ENCODE measurements at places on chromosomes 7 and 10.

GRCh38 chr10:23110722-23111516, 15.5 kb downstream of the MSRB2 start:
- no peak for DNase-seq

DNA sequence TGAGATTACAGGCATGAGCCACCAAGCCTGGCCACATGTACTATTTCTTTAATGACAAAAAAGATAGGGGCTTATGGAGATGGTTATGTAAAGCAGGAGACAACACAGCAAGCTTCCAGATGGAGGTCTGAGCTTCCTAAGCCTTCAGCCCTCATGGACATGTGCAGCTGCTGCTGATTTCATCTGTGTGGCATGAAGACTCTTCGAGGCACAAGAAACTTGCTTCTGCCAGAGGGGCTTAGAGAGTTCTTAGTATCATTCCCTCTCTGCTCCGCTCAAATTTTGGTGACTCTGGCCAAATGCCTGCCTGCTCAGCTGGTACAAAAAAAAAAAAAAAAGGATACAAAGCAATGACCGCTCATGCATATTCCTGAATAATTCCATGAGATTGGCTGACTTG, 552.5 kb downstream of the TYW1 start:
- no peak for DNase-seq

DNA sequence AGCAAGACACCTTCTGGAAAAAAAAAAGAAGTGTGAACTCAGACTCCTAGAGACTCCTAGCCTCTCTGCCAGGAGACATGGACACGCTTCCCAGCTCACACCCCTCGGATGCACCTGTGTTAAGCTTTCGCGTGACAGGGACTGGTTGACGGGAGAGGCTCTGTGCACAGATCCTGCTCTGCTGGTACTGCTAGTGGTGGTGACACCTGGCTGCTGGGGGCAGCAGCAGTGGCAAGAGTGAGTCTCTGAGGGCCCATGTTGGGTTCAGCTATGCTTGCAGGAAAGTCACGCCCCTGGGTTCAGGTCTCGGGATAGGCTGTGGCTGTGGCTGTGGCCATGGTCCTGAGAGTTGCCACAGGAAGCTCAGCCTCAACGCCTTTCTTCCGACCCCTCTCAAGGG, 81.1 kb downstream of the XRCC2 start:
- no peak for DNase-seq

DNA sequence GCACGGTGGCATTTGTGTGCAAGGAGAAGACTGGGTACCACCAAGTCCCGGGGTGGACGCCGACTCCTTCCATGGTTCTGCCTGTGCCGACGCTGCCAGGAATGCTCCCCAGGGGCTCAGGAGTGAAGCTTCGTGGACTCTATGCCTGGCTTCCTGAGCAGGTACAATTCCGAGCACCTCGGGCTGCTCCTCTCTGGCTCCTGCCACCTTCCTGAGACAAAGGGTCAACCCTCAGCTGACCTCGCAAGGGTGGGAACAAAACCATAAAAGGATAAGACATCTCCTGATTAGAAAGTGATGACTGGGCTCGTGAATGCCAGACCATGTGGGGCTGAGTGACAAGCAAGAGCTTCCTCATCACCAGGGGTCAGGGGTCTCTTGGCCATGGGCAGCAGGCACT, 31.8 kb downstream of the CALML3 start:
- no peak for DNase-seq

- no peak for DNase-seq
Measured at GRCh38 chr7:3481435-3481834, 180.4 kb downstream of the SDK1 start.

GRCh38 chr10:131419797-131420196, 108.3 kb upstream of the TCERG1L start:
- no peak for DNase-seq

GRCh38 chr7:77989981-77990566, 191.5 kb downstream of the PHTF2 start:
- DNase-seq, result no peak

- DNase-seq, result no peak
Measured at GRCh38 chr10:101311185-101312066, 42.5 kb upstream of the BTRC start.

- DNase-seq, result peak; percentile 29
Measured at GRCh38 chr10:7408291-7409044, 2.4 kb downstream of the SFMBT2 start.
